ENCODE measurements at places on chromosomes 3 and 15.
A peak's percentile ranks its signal among the peaks of the same experiment; 100 is the strongest.

GRCh38 chr3:51681453-51681852, 10.4 kb downstream of the TEX264 start:
- DNase-seq: peak; percentile 48

GRCh38 chr3:142098964-142099363, 50.4 kb downstream of the TFDP2 start:
- peak; percentile 10 for DNase-seq

GRCh38 chr3:21274079-21274571, 476.9 kb downstream of the ZNF385D start:
- DNase-seq: no peak

- DNase-seq: no peak
These were observed 58.5 kb downstream of the PIK3R4 start for GRCh38 chr3:130688015-130688688.

GRCh38 chr3:13580256-13581023, 31.5 kb downstream of the FBLN2 start:
- DNase-seq: no peak

GRCh38 chr3:10173926-10174435, 9.3 kb downstream of the IRAK2 start:
- peak; percentile 99 for DNase-seq

- no peak for DNase-seq
These were observed 122.8 kb downstream of the CACNA1D start for GRCh38 chr3:53616971-53617892.

GRCh38 chr15:29376590-29376989, 107.0 kb upstream of the NSMCE3 start:
- no peak for DNase-seq

DNA sequence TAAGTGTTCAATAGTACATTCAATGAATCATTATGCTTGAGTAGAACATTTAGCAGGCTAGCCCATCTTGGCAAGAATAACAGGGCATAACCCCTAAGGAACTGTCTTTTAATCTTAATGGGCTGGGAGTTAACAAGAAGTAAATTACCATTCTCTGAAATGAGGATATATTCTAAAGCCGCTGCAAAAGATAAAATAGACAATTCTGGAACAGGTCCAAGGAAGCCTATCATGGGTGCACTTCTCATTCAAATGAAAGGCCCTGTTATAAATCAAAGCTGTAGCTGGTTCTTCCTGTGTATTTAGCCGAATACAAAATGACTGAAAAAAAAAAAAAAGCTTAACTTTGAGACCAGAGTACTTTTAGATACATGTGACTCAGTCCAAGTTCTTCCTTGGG, 15.6 kb downstream of the MTHFS start:
- DNase-seq: no peak

DNA sequence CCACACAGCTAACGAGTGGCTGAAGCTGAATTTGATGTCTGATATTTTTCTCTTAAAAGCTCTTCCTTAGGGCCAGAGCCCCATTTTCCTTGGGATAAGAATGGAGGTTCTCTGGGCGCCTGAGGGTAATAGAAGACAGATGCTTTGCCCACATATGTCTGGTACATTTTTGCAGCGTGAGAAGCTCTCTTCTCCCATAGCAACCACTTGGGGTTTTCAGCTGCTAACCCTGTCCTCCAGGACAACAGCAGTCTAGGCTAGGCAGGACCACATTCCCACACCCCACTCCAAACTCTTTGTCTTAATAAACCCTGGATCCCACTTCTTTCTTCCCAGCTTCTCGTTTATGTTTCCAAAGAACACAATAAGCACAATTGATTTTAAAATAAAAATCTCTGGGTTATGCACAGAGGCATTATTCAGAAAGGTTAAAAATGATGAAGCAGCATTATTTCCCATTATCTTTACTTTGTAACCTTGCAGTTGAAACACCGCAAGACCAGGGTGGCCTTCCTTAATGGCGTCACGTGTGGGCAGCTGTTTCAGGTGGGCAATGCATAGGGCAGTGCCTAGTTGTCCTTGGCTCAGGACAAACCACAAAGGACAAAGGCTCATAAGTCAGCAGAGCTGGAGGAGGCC, 56.5 kb upstream of the NTRK3 start:
- DNase-seq: no peak

All from suppressor macrophage (primary cell).